T-helper 17 cell (primary cell): ENCODE measurements at places on chromosomes 6 and 20. TPM values are rescaled to one million over a fixed set of nuclear protein-coding genes. Genes with fewer than 3 reads are reported as not detected.

- DNase-seq: no peak
Measured at GRCh38 chr6:110034667-110035036, 56.5 kb downstream of the GPR6 start.

DNA sequence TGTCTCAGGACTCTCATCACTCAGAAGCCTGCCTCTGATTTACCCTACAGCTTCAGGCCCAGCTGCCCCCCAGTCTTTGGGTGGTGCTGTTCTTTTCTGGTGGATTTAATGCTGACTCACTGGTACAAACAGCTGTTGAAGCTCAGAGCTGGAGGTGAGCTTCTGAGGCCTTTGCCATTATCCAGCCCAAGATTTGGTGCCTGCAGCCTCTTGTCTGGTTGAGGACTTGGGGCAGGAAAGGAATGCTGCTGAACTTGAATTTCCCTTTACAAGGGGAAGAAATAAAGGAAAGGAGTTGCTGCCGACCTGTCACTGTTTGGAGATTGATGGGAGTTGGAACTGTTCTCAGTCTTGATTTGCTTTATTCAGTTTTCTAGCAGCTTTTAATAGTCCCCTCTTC lies 19.8 kb downstream of the ABCF1 start:
- no peak for DNase-seq

- no peak for DNase-seq
Measured at GRCh38 chr6:26477426-26477825, 19.7 kb downstream of the BTN2A1 start.

GRCh38 chr6:19851241-19852089 lies 14.3 kb downstream of the ID4 start:
- no peak for DNase-seq

DNA sequence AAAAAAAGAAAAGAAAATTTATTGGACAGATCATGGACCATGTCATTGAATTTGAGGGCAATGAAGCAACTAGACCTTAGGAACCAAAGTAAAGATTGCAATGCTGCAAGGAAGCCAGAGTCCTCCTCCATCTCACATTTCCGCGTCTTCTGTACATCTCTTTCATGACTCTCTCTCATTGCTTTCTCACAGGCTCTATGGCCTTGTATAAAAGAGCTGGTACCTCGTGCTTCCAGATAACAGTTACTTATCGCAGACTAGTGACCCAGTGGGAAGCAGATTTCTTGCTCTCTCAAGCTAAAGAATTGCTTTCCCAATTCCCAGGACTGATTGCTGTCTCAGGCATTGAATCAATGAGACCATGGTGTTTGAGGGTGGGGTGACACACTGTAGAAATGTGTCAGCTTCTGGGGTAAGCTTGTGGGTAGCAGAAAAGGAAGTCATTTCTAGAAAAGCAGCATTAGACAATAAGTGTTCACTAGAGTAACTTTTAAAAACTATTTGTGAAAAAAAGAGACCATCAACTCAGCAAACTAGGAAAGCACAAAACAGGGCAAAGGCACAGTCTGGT lies 635.3 kb downstream of the UTRN start:
- DNase-seq: no peak

DNA sequence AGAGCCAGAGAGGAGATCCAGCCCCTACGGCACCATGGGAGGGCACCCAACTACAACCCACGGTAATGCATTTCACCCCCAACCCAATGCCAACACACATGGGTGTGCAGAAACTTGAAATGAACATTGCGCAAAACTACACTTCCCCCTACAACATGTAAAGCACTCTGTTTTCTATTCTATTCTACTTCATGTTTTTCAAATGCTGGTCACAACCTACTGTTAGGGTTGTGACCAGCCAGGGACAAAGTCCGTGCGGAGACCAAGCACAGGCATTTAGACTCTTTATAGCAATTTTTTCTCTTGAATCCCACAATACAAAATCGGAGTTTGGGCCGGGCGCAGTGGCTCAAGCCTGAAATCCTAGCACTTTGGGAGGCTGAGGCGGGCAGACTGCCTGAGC lies 90.6 kb downstream of the MRPL14 start:
- no peak for DNase-seq

GRCh38 chr20:58635279-58635665 lies 15.8 kb upstream of the STX16 start:
- no peak for DNase-seq

GRCh38 chr6:11324453-11325015 lies 92.1 kb upstream of the NEDD9 start:
- DNase-seq: no peak

- no peak for DNase-seq
Measured at GRCh38 chr6:144634371-144634770, 349.2 kb downstream of the UTRN start.

- no peak for DNase-seq
Measured at GRCh38 chr6:79513111-79513510, 24.1 kb downstream of the LCA5 start.

- DNase-seq: no peak
Measured at GRCh38 chr20:48603116-48603818, 224.5 kb downstream of the PREX1 start.

DNA sequence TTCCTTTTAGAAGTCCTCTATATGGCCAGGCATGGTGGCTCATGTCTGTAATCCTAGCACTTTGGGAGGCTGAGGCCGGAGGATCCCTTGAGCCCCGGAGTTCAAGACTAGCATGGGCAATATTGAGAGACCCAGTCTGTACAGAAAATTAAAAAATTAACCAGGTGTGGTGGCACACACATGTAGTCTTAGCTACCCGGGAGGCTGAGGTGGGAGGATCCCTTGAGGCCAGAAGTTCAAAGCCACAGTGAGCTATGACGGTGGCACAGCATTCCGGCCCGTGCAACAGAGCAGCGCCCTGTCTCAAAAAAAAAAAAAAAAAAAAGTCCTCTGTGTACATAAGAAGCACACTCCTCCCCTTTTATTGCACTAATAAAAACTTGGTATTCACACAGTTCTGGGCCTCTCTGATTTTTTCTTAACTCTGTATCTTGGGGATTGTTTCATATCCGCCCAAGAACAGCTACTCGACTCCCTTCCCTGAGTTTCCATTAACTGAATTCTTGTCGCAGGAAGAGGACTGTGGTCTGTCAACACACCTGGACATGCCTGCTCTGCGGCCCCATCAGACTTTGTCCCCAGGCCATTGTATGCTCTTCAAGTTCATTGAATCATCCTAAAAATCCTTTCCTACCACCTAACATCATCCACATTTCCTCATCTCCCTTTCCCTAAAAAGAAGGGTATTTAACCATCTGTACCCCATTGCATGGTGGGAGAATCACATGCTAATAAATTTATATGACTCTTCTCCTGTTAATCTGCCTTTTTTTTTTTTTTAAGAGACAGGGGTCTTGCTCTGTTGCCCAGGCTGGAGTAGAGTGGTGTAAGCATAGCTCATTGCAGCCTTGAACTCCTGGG lies 25.9 kb upstream of the PPP1R3G start:
- no peak for DNase-seq

DNA sequence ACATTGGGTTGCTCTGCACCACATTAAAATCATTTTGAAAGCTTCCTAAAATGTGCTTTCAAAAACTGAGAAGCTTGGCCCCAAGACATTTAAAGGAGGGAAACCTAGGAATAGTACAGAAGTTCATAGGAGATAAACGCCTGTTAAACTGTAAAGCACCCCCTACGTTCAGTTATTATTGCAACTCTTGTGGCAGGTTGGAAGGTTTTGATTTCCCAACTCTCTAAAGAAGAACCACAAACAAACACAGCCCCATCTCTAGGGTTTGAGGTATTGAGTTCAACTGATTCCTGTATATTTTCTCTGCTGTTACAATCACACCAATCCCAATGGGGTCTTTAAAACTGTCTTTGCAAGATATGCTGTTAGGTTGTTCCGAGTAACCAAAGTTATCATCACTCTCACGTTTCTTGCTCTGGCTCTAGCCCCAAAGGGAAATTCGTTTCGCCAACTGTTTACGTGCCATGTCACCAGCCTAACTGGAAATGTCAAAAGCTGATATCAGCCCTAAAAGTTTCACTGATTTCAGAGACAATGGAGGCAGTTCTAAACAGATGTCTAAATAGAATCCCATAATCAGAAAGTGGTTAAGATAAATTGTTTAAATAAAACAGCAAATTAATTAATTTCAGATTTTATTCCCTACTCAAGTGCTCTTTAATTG lies 12.1 kb downstream of the TFAP2A start:
- no peak for DNase-seq

DNA sequence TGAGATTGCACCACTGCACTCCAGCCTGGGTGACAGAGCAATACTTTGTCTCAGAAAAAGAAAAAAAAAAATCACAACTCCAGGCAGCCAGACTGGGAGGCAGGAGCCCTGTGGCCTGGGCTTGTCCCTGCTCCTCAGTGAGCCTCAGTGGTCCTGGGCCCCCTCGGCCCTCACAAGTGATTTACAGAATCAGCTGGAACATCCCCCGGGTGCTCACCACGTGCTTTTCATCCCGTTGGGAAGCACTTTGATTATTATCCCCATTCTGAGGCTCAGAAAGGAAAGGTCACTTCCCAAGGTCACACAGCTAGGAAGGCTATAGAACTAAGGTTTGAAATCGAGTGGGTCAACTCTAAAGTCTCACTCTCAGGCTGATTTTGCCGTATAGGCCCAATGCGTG lies 43.1 kb upstream of the TLDC2 start:
- no peak for DNase-seq

- DNase-seq: no peak
Measured at GRCh38 chr6:158801655-158802294, 17.4 kb downstream of the EZR start.

- DNase-seq: no peak
Measured at GRCh38 chr20:49899541-49900383, 15.6 kb downstream of the SPATA2 start.

- DNase-seq: no peak
Measured at GRCh38 chr20:63051911-63052310, 45.1 kb upstream of the BHLHE23 start.

DNA sequence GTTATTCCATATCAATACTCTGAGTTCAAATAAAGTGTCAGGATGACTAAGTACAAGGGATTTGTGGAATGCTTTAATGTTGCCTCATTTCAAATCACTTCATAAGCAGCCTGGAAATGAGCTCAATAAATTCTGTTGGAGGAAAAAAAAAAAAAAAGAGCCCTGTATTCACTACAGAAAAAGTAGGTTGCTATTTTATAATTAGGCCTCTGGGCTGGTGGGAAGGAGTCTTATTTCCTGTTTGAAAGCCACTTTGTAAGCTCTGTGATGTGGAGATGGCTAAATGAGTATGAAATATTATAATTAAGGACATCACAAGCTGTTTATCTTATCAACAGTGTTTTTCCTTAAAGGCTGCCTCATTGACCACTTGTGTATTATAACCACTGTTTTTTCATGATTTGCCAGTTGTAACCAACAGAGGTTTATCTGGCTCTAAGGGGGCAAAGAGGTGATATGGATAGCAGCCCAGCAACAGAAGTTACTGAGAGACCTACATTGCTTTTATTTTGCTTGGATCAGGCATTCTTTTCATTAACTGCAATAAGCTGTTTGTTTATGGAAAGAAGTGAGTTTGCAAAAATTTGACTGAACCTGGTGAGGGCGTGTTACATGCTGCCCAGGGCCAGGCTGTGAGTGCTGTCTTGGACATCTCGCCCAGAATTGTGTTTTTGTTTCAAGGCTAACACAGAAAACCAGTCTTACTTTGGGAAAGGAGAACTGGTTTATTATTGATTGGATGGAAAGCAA lies 563.3 kb upstream of the MAP3K7 start:
- no peak for DNase-seq

GRCh38 chr20:19397666-19398065 lies 185.2 kb downstream of the SLC24A3 start:
- no peak for DNase-seq

DNA sequence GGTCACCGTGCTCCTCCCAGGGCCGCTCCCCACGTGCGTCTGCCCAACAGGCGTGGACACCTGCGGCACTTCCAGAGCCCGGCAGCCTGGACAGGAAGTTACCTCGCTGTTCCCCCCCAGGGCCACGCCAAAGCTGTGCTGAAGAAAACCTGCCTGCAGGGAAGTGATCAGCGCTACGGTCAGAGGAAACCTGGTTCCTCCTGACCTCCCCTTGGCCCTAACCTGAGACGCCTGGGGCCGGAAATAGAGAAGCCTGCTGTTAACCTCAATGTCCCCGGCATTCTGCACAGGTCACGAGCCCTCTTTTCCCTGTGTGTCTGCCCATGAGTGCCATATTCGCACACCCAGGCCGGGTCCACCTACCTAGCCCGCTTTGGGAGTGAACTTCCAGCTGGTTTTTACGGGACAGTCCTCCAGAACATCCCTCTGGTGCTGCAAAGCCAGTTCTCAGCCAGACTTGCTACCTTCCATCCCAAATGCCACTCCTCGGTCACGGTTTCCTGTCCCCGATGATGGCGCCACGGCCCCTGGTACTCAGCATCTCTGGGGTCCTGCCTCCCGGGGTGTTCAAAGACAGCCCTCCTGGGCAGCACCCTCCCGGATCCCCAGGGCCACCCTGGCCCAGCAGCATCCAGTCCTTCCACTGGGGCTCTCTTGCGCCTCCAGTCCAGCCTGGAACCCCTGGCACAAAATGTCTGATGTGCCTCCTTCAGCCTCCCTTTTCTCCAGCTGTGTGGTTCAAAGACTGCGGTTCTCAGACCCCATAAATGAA lies 12.0 kb upstream of the IRF4 start:
- DNase-seq: no peak

- no peak for DNase-seq
Measured at GRCh38 chr20:35968930-35969329, 540 bp downstream of the CNBD2 start.

GRCh38 chr6:106547601-106548453 lies 81.5 kb downstream of the RTN4IP1 start:
- no peak for DNase-seq

DNA sequence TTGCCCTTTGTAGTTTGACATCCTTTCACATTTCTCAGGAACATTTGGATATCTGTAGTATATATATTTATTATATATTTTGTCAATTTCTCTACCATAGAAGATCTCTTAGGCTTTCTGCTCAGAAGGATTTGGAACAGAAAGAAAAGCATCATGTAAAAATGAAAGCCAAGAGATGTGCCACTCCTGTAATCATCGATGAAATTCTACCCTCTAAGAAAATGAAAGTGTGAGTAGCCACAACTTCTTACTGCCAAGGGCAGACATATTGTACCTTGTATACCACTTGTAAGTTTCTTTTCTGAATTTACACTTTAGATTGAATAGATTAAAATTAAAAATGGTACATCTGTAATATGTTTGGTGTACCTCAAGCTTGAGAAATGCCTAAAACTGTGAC lies 31.2 kb downstream of the TPX2 start:
- no peak for DNase-seq

The LY6G6D gene
- not detected for total RNA-seq

The HLA-DOB gene
- total RNA-seq: 2.3 TPM

The BHLHE23 gene
- not detected for total RNA-seq

The DDO gene
- total RNA-seq: 0.12 TPM
